ENCODE measurements at places on chromosomes 7 and 10. TPM values are rescaled to one million over a fixed set of nuclear protein-coding genes. Genes with fewer than 3 reads are reported as not detected.

- H3K36me3 ChIP-seq = no peaks in the 10 kb centered on the region
- H3K27ac ChIP-seq = no peak overlapping the region
- peak; percentile 57 for DNase-seq
- no peak overlapping the region for H3K4me3 ChIP-seq
- no peaks in the 10 kb centered on the region for H3K27me3 ChIP-seq
These were observed 105.6 kb upstream of the COL1A2 start for GRCh38 chr7:94289071-94289470.

- no peak for DNase-seq
- no peaks in the 10 kb centered on the region for H3K27me3 ChIP-seq
- H3K4me3 ChIP-seq = no peak overlapping the region
- H3K4me1 ChIP-seq = peaks cover 8% of the 10 kb centered on the region
These were observed 9.2 kb upstream of the HNRNPF start for GRCh38 chr10:43417950-43418768.

DNA sequence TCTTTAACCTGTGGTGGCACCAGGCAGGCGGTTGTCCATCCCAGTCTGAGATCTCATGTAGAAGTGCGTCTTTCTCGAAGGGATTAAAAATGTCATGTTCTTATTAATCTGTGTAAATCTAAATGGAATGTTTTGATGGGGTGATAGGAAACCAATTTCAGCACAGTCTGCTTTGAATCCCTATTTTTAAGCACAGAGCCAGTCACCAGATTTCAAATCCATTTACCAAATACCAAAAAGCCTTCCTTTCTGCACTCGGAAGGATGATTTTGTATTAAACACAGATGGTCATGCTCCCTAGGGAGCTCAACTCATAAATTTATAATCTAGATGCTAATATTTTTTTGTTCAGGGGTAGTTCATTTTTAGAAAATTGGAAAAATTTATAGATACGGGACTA lies 160.6 kb upstream of the AOAH start:
- no peaks in the 10 kb centered on the region for H3K27me3 ChIP-seq
- no peak overlapping the region for H3K27ac ChIP-seq
- DNase-seq = no peak
- H3K36me3 ChIP-seq = peaks cover 3% of the 10 kb centered on the region

DNA sequence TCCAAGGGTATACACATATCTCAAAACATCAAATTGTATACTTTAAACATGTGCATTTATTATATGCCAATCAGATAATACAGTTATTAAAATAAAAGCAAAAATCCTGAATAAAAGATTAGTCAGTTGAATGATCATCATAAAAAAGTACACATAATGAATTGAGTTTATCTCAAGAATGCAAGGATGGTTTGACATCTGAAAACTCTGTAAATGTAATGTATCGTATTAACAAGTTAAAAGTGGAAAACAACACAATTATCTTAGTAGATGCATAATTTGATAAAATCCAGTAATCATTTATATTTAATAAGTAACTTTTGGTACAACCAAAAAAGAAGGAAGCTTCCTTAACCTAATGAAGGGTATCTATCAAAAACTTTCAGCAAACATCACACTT lies 86.6 kb downstream of the COL28A1 start:
- no peak overlapping the region for H3K4me3 ChIP-seq
- no peaks in the 10 kb centered on the region for H3K27me3 ChIP-seq
- no peaks in the 10 kb centered on the region for H3K36me3 ChIP-seq
- H3K4me1 ChIP-seq = no peaks in the 10 kb centered on the region

- no peaks in the 10 kb centered on the region for H3K27me3 ChIP-seq
- DNase-seq = no peak
- H3K36me3 ChIP-seq = no peaks in the 10 kb centered on the region
- no peak overlapping the region for H3K27ac ChIP-seq
These were observed 19.1 kb downstream of the SKIDA1 start for GRCh38 chr10:21506351-21506750.

DNA sequence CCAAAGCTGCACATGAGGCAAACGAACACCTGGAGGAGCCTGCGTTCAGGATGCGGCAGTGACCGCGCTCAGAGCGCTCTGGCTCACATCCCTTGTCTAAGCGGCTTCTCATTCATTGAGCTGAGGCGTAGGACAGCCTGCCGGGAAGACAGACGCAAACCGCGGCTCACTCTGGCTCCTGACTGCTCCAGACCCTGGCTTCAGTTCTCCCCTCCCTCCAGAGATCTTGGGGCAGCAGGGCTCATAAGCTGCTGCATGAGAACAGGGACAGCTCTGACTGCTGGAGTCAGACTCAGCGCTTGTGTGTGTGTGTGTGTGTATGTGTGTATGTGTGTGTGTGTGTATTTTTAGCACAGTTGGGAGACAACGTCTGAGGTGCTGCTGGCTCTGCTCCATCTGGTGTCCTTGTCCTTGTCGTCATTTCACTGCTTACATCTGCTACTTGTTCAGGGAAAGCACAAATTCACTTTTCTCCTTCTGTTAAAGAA lies 15.8 kb upstream of the LYZL2 start:
- no peaks in the 10 kb centered on the region for H3K36me3 ChIP-seq
- no peak overlapping the region for H3K27ac ChIP-seq
- no peaks in the 10 kb centered on the region for H3K27me3 ChIP-seq

GRCh38 chr7:130435311-130435854 lies 5.4 kb downstream of the CEP41 start:
- no peak overlapping the region for H3K4me3 ChIP-seq
- H3K36me3 ChIP-seq = no peaks in the 10 kb centered on the region
- no peak for DNase-seq
- no peaks in the 10 kb centered on the region for H3K27me3 ChIP-seq
- H3K4me1 ChIP-seq = peaks cover 16% of the 10 kb centered on the region

DNA sequence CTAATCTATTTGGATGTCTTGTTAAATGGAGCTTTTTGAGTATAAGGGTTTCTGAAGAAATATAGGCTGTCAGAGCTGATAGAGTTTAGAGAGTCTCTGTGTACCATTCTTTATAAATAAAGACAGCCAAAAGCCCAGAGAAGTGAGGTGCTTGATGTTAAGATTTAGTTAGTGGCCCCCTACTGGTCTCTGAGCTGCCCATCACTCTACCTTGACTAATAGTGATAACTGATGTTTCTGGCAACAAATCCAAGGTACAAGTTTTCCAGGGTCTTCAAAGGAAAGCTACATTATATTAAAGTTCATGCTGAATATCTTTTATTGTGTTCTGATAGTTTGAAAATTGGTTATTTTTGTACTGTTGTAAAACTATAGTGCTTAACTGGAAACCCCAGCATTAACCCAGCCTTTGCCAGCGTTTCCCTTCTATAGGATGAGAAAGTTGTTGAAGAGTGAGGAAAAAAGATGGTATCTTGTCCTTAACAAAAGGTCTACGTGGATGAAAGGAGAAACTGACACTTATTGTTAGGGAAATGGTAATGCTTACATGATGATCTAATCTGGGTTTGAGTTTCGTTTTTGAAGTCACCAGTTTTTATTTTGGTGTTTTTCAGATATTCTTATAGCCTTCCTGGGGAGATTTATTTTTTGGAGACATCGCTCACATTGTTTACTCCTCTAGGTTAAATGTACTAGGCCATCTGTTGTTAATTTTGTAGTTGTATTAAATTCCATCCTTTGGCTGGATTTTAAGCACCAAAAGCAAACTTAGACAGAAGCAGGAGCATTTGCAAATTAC lies 79.0 kb downstream of the AUTS2 start:
- no peaks in the 10 kb centered on the region for H3K27me3 ChIP-seq
- H3K36me3 ChIP-seq = no peaks in the 10 kb centered on the region
- DNase-seq = no peak
- no peak overlapping the region for H3K27ac ChIP-seq
- no peak overlapping the region for H3K4me3 ChIP-seq
- H3K4me1 ChIP-seq = no peaks in the 10 kb centered on the region

DNA sequence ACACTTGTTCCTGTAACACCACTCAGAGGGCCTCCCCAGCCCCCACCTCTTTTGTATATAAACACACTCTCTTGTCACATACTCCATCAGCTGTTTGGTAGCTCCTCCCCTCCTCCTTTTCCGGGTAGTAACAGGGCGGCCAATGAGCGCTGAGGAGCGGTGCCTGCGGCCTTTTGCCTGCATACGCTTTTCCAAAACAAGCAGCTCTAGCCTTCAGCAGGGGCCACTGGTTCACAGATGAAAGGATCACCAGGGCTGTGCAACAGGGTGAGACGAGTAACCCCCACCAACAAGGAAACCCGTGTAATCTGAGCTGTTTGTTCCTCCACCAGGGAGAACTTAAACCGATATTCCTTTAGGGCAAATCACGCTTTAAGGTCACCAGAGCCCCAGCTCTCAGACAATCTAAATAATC lies 3.9 kb downstream of the UBE2H start:
- peak overlapping the region; percentile 68 for H3K4me3 ChIP-seq
- peak overlapping the region; percentile 97 for H3K27ac ChIP-seq
- H3K27me3 ChIP-seq = no peaks in the 10 kb centered on the region
- peaks cover 14% of the 10 kb centered on the region for H3K4me1 ChIP-seq
- DNase-seq = peak; percentile 91

DNA sequence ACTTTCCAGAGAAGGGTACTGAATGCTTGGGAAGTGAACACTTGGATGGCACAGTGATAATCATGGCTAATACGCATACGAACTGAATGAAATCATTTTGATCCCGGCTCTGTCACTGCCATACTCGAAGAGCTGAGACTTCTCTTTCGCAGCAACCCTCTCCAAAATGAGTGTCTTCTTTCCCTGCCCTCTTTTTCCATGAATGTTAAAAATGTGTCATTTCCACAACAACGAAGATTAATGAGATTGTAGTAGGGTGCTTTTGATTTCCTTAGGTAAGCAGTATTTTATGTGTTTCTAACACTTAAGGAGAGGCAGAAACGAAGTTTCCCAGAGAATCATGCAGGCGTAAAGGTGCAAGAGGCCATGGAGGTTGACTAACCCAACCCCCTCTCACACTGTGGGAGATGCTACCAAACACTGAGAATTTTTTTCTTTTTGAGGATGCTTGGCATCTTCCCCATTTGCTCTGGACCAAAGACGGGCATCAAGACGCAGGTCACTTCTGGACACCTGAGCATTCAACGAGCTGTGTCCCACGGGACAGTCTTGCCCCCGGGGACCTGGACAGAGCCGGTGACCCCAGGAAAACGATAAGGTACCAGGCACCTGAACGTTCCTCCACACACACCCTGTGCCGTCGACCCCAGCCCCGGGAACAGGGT lies 823 bp downstream of the COPG2 start:
- H3K27ac ChIP-seq = peak overlapping the region; percentile 87
- peaks cover 19% of the 10 kb centered on the region for H3K4me1 ChIP-seq
- no peaks in the 10 kb centered on the region for H3K27me3 ChIP-seq
- peak overlapping the region; percentile 77 for H3K4me3 ChIP-seq
- peaks cover 26% of the 10 kb centered on the region for H3K36me3 ChIP-seq
- DNase-seq = no peak

- DNase-seq = no peak
- peaks cover 6% of the 10 kb centered on the region for H3K4me1 ChIP-seq
- no peak overlapping the region for H3K27ac ChIP-seq
- H3K4me3 ChIP-seq = no peak overlapping the region
These were observed 17.1 kb downstream of the ARHGAP21 start for GRCh38 chr10:24706479-24707118.

DNA sequence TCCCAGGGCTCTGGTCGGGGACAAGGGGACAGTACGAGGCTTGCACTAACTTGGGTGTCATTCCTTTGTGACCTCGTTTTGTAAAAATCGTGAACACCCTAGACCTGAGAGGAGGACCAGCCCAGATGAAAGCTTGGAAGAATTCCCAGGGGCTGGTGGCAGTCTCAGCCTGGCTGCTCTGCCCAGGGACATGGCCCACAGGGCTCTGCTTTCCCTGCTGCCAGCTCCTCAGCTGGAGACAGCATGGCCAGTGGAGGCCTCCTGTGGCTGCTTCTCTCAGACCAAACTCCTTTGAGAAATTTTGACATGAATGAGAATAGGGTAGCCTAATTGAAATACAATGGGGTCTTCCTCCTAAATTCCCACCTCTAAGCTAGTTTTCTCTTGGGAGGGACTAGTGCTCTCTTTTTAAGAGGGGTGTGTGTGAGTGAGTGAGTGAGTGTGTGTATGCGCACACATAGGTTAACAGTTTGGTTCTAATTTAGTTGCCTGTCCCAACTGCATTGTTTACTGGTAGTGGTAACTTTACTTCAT lies 140.3 kb upstream of the EFCAB10 start:
- H3K4me3 ChIP-seq = no peak overlapping the region
- H3K36me3 ChIP-seq = no peaks in the 10 kb centered on the region
- H3K27me3 ChIP-seq = no peaks in the 10 kb centered on the region
- H3K4me1 ChIP-seq = peaks cover 22% of the 10 kb centered on the region
- H3K27ac ChIP-seq = no peak overlapping the region

DNA sequence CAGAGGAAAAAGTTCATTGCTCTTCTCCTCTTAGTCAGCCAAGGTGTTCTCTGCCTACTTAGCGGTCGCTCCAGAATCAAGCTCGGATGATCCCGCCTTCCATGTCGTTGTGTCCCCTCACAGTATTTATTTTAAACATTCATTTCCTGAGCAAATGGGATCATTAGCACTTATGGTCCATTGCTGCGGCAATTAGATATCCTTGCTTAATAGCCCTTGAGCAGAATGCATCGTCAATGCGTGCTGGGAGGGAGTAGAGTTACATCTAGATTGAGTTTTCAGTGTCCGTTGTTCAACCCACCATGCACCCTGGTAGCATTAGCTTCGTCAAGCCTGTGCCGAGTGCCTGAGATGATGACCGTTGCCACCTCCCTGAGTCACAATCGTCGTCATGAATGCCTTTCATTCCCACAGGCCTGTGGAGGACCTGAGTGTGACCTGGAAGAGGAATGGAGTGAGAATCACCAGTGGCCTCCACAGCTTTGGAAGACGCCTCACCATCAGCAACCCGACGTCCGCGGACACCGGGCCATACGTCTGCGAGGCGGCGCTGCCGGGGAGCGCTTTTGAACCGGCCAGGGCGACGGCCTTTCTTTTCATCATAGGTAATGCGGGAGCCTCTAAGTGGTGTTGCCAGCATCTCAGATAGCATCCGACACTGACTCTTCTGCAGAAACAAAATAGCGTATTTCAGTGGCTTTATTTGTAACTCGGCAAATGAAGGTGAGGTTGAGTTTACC lies 650.4 kb downstream of the SDK1 start:
- no peak overlapping the region for H3K27ac ChIP-seq
- DNase-seq = no peak
- H3K27me3 ChIP-seq = no peaks in the 10 kb centered on the region
- H3K4me1 ChIP-seq = no peaks in the 10 kb centered on the region

DNA sequence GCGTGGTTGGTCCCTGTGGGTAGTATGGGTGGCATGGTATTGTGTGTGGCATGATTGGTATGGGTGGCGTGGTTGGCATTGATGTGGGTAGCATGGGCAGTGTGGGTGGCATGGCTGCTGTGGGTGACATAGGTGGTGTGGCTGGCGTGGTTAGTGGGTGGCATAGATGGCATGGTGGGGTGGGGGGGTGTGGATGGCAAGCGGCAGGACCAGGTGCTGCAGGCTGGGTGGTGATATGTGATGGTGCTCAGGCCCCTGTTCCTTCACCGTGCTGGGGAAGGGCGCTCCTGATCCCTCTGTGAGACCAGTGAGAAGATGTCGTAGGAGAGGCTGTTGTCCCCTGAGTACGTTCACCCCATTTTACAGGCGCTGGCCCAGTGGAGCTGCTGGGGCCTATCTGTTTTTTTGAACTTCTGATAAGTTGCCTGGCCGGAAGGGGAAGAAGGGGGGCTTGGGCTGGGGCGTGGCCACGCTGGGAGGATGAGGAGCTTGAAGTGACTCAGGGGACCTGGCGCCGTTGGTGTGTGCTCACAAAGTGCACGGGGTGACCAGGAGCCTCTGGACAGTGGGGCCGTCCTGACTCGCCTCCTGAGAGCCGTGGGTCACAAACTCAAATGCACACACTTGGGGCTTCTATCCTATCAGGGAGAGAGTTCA lies 17.5 kb downstream of the INPP5A start:
- H3K4me1 ChIP-seq = peaks cover 33% of the 10 kb centered on the region
- DNase-seq = peak; percentile 64
- H3K27me3 ChIP-seq = no peaks in the 10 kb centered on the region
- H3K27ac ChIP-seq = peak overlapping the region; percentile 37
- no peaks in the 10 kb centered on the region for H3K36me3 ChIP-seq
- H3K4me3 ChIP-seq = no peak overlapping the region

The TUBB8 gene
- not detected for total RNA-seq

The PLAU gene
- total RNA-seq = 10.8 TPM

The PLEKHS1 gene
- total RNA-seq = not detected

The WEE2 gene
- 0.08 TPM for total RNA-seq

The RBP3 gene
- total RNA-seq = not detected

All from heart left ventricle (tissue), 16 donors.